ENCODE measurements at places on chromosomes 5 and 9.

- DNase-seq: no peak
Observed at GRCh38 chr5:37838933-37839341, 904 bp downstream of the GDNF start.

DNA sequence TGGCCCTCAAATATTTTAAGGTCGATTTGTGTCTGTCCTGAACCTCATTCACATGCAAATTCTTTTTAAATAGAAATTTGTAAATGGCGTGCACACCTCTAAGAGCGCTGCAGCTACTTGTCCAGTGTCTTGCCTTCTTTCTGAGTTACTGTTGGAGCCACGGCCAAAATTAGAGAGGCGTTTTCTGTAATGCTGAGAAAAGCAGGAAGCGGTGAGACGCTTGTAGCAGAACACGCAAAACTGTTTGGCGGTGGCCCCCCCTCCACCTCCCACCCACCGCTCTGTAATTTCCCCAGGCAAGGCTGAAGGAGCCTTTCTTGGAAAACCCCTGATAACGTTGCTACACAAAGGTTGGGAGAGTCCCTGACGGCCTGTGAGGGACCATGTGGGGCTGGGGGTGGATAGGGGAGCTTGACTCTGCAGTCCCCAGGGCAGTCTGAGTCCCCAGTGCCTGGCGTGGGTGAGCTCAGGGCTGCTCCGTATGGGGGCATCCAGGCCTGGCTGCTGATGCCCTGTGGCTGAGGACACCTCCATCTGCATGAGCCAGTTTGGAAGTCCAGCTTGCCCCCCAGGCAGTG is 96.5 kb downstream of the GADD45G start:
- DNase-seq: no peak

- DNase-seq: peak; percentile 53
Observed at GRCh38 chr5:141691867-141692532, 10.0 kb upstream of the ARAP3 start.

DNA sequence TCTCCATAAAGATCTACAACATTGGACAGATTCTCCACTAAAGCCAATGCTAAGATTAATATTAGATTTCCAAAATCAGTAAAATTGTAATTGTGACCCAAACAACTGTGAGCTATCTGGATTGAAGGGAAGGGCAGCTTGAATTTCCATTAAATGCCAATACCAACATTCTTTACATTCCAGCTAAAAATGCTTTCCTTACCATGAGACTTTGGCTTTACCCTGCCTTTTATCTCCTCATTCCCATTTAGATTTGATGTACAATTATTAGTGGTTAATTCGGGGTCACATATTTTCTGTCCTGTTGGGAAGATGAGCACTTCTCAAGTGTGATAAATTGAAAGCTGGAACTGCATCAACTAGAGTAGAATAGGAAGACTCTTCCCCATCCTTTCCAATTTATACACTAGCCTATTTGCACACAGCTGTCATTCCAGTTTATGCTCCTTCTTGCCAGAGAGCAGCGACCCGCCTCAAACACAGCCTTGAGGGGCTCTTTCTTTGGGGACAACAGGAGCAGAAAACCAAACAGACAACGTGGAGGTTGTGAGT is 33.1 kb upstream of the MYOT start:
- DNase-seq: no peak

- DNase-seq: no peak
Observed at GRCh38 chr5:157106630-157107461, 2.0 kb downstream of the HAVCR2 start.

GRCh38 chr9:105069696-105070095 is 141.7 kb upstream of the ABCA1 start:
- DNase-seq: no peak

DNA sequence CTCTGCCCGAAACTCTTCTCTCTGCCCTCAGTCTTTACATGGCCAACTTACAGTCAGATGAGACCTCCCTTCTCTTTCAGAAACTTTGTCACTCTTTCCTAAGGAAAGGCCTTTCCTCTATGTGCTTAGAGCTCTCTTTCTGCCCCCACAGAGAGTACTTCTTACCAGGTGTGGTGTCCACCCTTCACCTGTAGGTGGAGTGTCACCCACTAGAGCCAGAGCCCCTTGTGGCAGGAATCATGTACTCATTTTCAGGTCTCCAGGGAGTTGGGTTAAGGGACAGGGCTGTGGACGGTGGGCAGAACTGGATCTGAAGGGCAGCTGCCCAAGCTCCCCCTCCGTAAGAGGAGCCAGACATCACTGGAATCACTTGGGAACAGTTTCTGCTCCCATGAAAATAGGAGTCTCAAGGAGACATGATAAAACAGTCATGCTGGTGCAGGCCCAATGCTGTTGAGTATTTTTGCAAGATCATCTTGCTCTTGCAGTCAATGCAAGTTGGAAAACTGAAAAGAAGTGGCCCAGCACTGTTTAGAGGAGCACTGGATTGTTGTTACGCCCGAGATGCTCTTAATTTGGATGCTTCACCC is 436.7 kb downstream of the ZSWIM6 start:
- no peak for DNase-seq

GRCh38 chr9:97559111-97559514 is 57.6 kb downstream of the TMOD1 start:
- DNase-seq: no peak

DNA sequence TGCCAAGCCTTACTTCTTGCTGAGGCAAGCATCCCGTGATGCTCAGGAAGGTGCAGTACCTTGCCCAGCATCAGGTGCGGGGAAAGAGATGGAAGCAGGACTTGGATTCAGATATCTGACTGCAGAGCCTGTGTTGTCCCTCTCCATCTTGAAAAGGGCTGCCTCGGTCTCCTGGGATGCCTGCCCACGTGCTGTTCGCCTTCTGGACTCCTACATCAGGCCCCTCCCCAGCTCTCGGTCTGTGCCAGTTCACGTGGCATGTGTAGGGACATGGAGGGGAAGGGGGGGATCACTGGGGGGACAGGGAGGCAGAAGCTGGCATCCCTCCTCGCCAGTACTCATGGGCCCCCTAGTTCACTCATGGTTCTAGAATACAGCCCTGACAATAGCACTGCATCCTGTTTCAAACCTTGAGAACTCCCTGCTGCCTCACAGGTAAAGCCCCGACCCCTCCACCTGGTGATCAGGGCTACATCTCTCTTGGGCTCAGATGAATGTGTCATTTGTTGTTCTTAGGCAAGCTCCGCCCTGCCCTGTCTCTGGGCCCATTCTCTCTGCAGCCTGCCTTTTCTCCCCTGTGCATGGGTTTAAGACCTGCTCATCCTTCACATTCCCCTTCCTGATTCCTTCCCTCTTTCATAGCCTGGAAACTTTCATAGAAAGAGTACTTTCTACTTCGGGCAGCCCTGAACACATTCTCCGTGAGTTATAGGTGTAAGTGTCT is 38.9 kb upstream of the SLC25A51 start:
- no peak for DNase-seq

DNA sequence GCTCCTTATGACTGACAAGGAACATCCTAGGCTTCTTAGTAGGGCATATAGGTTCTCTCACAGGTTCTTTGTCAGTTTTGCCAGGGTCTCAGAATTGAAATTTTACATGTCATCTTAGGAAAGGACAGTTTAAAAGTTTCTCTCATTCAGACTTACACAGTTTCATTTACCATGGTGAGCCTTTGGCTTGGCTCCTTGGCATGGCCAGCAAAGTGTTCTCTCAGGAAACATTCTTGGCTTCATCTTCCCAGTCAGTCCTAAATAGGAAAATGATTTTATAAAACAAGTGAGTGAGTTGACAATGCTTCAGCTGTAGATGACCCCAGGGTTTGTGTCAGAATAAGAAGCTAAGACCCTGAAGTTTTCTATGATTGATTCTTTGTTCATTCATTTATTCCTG is 191.6 kb downstream of the PCSK5 start:
- no peak for DNase-seq

DNA sequence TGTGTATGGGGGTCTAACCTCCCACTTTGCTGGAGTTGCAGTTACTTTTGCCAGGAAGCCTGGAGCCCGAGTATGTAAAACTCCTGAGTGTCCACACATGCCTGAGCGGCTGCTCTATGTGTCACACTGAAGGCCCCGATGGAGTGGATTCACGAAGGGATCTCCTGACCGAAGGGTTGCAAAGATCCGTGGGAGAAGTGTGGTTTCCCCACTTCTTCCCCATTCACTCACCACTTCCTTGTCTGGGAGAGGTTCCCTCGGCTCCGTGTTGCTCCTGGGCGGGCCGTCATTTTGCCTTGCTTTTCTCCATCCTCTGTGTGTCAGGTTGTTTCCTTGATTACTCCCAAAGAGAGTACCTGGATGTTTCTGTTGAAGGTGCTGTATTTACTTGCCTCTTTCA is 16.2 kb upstream of the IL3 start:
- no peak for DNase-seq

- DNase-seq: no peak
Observed at GRCh38 chr5:177403102-177403791, 2.8 kb upstream of the PFN3 start.

GRCh38 chr9:35690614-35691333 is 1.0 kb upstream of the TPM2 start:
- DNase-seq: no peak

DNA sequence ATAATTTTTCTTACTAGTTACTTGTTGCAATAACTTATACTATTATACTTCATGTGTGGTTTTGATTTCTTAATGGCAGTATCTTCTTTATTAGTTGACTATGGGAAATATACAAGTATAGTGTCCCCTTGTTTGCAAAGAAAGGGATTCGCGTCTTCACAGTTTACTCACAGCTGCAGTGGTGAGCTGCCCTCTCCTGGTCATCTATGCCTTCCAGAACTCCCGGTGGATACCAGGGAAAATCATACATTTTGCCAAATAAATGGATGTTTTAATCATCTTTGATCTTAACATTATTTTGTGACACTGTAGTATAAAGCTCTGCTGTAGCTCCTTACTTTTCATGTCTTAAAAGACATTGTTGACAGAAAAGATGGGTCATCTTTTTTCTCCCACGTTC is 142.0 kb downstream of the ZCCHC7 start:
- no peak for DNase-seq

DNA sequence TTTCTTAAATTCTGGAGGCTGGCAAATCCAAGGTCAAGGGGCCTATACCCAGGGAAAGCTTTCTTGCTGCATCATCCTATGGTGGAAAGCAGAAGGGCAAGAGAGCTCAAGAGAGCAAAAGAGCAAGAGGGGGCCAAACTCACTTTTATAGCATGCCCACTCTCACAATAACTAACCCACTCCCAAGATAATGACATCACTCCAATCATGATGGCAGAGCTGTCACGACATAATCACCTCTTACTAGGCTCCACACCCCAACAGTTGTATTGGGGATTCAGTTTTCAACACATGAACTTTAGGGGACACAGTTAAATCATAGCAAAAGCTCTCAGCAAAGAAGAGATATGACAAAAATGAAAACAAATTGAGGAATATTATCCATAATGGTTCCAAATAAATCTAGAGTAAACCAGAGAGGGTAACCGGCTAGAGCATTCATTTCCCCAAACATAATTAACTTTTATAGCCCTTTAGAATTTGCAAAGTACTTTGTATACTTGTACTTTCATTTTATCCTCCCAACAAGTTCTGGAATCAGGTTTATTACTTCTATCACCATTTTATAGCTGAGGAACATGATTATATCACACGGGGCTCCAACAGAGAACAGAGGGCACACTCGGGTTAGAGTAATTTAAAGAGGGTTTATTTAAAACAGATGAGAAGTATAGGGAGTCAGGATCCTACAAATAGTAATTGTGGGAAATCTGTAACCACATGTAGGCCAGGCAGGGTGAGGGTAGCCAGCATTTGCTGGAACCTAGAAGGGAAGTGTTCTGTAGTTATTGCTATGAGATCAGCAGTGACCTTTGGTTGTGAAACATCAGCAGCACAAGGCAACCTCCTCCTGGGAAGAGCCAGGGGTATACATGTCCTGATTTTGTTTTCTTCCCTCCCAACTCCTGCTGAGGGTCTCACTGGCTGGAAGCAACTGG is 7.2 kb upstream of the TARS1 start:
- no peak for DNase-seq

- no peak for DNase-seq
Observed at GRCh38 chr5:17222664-17223063, 5.2 kb downstream of the BASP1 start.

GRCh38 chr5:112551419-112552032 is 132.4 kb upstream of the EPB41L4A start:
- DNase-seq: peak; percentile 12

GRCh38 chr5:135046661-135047346 is 12.8 kb upstream of the PITX1 start:
- no peak for DNase-seq

DNA sequence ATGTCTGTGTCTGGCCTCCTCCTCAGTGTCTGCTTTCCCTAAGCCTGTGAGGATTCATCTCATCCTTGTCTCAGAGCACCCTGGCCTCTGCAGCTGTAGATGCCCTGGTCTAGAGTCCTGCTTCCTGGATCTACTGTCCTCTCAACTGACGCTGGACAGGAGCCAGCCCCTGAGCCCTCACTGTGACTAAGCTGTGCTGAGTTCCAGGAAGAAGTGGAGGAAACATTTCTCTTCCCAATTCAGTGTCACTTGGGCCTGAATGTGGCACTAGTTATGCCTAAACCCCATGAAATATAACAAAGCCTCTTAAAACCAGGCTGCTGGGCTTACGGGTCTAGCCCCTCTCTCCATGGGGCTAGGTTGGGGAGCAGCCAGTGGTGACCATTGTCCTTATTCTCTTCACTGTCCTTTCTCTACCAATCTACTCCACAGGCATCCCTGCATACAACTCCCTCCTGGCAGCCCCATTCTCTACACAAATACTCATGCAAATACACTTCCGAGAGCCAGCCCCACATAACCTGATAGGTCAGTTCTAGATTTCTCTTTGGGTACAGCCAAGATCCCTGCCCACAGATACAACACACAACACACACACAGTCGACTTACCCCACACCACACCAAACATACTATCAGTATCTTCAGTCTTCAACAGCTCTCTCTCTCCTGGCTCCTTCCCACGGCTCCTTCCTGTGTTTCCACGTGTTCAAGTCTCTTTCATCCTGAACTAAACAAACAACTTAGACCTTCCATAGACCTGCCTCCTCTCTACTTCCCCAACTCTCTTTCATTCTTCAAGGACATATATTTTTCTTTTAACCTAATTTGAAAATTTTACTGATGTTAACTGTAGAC is 220.8 kb downstream of the SNX18 start:
- no peak for DNase-seq

DNA sequence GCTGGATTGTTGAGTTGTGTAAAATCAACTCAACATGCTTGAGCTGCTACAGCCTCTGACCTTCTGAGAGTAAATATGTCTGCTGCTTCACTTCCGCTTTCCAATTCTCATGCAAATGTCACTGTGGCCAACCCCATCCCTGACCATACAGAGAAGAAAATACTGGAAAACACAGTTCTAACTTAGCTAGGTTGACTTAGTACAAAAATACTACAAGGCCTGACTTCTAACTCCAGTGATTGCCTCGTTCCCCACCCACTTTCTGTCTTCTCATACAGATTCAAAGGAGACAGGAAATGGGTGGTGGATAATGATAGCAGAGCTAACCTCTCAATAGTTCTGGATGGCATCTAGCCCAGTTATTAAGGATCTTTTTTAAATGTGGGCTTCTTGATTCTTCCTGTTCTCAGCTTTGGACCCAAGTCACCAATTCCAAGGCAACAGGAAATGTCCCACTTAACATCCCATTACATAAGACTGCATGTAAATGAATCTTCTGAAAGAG is 226.6 kb upstream of the SLC24A2 start:
- no peak for DNase-seq

GRCh38 chr5:138694146-138694545 is 59.1 kb upstream of the CTNNA1 start:
- DNase-seq: no peak
